Epithelial cell of proximal tubule (primary cell): ENCODE measurements at places on chromosomes 3 and 15. TPM values are rescaled to one million over a fixed set of nuclear protein-coding genes. Genes with fewer than 3 reads are reported as not detected.

Gene GOLGA6L7
- total RNA-seq: not detected in 2 replicates

Gene C15orf39
- 9.6 and 13.7 TPM in 2 replicates for total RNA-seq

Gene SCAMP5
- total RNA-seq: 4.7 and 19.5 TPM in 2 replicates

Gene ARGFX
- total RNA-seq: not detected in 2 replicates

Gene LRRN1
- total RNA-seq: 2.6 and 4.9 TPM in 2 replicates

Gene BFSP2
- total RNA-seq: not detected in 2 replicates

Gene DAZL
- total RNA-seq: not detected in 2 replicates

Gene ROBO2
- 0.07 and 0.52 TPM in 2 replicates for total RNA-seq

Gene SLC9C1
- total RNA-seq: not detected in 2 replicates

Gene GPR149
- not detected in 2 replicates for total RNA-seq
